ENCODE measurements at places on chromosomes 7 and 10.

DNA sequence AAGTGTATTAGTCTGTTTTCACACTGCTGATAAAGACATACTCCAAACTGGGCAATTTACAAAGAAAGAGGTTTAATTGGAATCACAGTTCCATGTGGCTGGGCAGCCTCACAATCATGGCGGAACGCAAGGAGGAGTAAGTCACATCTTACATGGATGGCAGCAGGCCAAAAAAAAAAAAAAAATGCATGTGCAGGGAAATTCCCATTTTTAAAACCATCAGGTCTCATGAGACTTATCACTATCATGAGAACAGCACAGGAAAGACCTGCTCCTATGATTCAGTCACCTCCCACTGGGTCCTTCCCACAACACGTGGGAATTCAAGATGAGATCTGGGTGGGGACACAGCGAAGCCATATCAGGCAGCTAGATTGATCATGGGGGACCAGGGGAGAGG lies 136.8 kb downstream of the EXOC4 start:
- no peak for DNase-seq

GRCh38 chr7:75058406-75058805 lies 15.2 kb downstream of the RCC1L start:
- no peak for DNase-seq

DNA sequence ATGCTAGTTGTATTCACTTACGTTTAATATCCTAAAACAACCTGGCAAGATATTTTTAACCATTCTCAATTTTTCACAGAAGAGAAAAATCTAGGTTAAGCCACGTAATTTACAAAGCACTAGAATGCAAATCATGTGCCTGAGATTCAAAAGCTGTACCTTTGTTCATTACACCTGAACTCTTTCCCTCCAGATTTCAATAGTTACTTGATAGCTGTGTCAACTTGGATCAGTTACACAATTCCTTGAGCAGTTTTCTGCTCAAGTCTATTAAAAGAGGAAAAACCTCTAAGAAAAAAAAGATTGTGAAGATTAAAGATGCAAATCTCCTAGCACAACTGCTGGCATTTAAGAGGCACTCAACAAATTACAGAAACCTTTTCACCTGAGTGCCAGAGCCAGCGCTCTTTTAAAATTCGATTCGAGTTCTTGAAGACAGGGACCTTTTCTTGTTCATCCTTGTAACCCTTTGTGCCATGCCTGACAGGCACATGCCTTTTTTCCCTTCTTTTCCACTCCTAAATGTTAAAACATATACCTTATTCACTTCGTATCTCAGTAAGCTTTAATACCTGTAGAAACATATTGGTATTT lies 886 bp downstream of the NSUN6 start:
- peak; percentile 32 for DNase-seq

GRCh38 chr7:83365746-83366145 lies 203.1 kb upstream of the PCLO start:
- DNase-seq = no peak

DNA sequence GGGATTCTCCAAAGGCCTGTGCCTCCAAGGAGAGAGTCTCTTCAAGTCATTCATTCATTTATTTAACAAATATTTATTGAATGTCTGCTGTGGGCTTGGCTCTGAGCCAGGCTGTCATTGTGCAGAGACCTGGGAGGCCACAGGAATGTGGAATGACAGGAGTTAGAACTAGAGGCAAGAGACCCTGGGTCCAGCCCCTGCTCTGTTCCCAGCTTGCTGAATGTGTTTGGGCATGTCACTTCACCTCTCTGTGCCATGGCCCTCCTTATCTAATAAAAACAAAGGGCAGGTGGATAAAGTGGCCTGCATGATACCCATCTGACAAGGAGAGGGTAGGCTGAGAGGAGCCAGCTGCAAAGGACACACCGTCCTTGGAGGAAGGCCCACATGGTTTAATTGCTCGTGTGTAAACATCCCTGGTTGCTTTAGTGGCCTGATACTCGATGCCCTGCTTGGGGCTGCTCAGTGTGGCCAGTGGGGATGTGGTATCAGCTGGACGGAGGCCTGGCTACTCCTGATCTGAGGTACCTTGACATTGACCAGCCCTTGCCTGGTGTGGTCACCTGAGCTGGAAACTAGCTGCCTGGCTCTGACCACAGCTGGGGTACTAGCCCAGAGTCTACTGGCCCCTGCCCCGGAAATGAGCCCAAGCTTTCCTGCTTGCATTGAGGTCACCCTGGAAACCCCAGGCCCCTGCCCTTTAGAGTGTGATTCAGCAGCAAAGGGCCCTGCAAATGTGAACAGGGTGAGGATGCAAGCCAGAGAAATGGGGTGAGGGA lies 116.2 kb downstream of the CDH23 start:
- no peak for DNase-seq

GRCh38 chr10:72245949-72246525 lies 27.7 kb upstream of the DDIT4 start:
- no peak for DNase-seq

DNA sequence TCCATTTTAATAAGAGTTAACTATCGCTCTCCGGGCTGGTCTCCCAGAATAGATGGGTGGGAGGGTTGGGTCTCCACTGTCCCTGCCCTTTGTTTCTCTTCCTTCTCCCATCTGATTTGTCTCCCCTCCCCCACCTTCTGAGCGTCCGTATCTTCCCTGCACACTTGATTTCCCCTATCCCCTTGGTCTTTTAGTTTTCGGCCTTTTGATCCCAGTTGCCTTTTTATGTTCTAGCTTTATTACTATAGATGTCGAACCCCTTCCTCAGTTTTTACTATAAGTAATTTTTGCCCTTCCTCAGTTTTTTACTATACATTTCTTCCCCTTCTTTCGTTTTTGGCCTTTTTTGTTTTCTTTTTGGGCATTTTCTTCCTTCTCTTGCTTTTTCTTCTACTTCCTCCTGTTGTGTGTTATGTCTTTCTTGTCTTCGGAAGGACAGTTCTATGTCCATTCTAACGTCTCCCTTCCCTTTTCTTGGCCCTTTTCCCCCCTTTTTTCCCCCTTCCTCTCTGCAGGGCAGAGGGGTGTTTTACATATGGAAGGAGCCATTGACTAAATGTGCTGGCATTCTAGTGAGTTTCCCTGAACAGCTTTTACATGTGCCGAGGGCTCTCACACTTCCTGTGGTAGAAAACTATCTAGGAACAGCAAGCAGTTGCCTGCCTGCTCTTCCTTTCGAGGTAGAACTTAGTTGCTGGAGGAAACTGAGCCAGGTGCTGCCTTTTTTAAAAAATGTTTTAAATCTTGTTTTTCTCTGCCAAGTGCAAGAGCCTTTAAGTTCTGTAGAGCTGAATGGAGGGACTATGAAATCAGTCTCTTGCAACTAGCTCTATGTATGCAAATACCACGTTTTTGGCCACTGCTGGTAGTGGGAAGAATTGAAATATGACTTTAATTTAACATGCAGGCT lies 2.8 kb downstream of the TET1 start:
- DNase-seq = no peak

GRCh38 chr7:33731912-33732311 lies 173.4 kb upstream of the BMPER start:
- no peak for DNase-seq

DNA sequence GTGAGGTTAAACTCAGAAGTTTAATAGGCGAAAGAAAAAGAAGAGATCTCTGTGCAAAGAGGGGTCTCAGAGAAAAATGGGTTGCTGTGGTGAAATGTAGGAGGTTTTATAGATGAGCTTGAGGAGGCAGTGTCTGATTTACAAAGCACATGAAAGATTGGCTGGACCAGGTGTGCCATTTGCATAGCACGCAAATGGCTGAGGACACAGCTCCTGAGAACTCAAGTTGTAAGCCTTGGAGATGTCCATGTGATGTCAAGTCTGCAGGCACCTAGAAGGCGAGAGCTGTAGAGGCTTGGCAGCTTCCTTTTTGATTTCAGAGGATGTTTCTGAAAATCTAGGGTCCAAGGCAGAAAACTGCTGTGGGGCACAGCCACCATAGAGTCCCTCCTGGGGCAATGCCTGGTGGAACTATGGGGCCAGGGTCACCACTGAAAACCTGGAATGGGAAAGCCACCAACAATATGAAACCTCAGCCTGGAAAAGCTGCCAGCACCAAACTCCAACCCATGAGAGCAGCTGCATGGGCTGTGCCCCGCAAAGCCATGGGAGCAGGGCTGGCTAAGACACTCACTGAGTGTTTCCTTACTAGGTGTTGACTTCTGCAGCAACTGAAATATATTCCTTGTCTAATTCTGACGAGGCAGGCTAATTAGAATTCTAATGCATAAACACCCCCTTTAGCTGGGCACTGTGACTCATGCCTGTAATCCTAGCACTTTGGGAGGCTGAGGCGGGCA lies 96.9 kb upstream of the TNS3 start:
- DNase-seq = no peak

GRCh38 chr7:2640846-2641316 lies 9.1 kb downstream of the TTYH3 start:
- no peak for DNase-seq

- no peak for DNase-seq
These were observed 107.4 kb upstream of the KMT2E start for GRCh38 chr7:104906556-104906955.

GRCh38 chr7:114864278-114864677 lies 57.6 kb upstream of the MDFIC start:
- no peak for DNase-seq
